ENCODE measurements at places on chromosomes 4 and X. TPM values are rescaled to one million over a fixed set of nuclear protein-coding genes. Genes with fewer than 3 reads are reported as not detected.

CCKAR gene
- not detected for total RNA-seq

PNCK gene
- 0.15 TPM for total RNA-seq

SMIM10 gene
- total RNA-seq = 11.4 TPM

RHOXF1 gene
- total RNA-seq = not detected

NMU gene
- total RNA-seq = 3.5 TPM

All from bronchus fibroblast of lung (primary cell).